ENCODE measurements at places on chromosomes 16 and 17. TPM values are rescaled to one million over a fixed set of nuclear protein-coding genes. Genes with fewer than 3 reads are reported as not detected.

The RNF222 gene
- total RNA-seq: not detected

The KAT8 gene
- 53.0 TPM for total RNA-seq

The NECAB2 gene
- 0.34 TPM for total RNA-seq

The ELMO3 gene
- 6.5 TPM for total RNA-seq

The KRTAP4-9 gene
- not detected for total RNA-seq

The CDR2L gene
- 11.5 TPM for total RNA-seq

The AANAT gene
- not detected for total RNA-seq

The P2RX5 gene
- total RNA-seq: 2.0 TPM

The OR4D1 gene
- 0.09 TPM for total RNA-seq

The KRT12 gene
- not detected for total RNA-seq

The EVI2B gene
- total RNA-seq: 28.2 TPM

The POLR2C gene
- total RNA-seq: 89.5 TPM

The TEX14 gene
- not detected for total RNA-seq

The TP53TG3D gene
- not detected for total RNA-seq

The TMEM11 gene
- 26.1 TPM for total RNA-seq

The TEX19 gene
- total RNA-seq: not detected

Measured in lung (tissue), 17 donors.